Vein endothelial cell (primary cell): ENCODE measurements at places on chromosomes 5 and 9. TPM values are rescaled to one million over a fixed set of nuclear protein-coding genes. Genes with fewer than 3 reads are reported as not detected.

FOXD4L4 gene
- 0.19 and 0.33 TPM in 2 replicates for total RNA-seq

SMARCA2 gene
- 65.0 and 66.1 TPM in 2 replicates for total RNA-seq

C7 gene
- total RNA-seq: 0.67 and 3.9 TPM in 2 replicates

LHX3 gene
- not detected in 2 replicates for total RNA-seq

SGCD gene
- total RNA-seq: under 0.01 and 0.19 TPM in 2 replicates

IL11RA gene
- total RNA-seq: 7.8 and 12.4 TPM in 2 replicates

SYK gene
- under 0.01 TPM in 1 of 2 replicates, not detected in the other for total RNA-seq

SLC36A3 gene
- not detected in 2 replicates for total RNA-seq
